ENCODE measurements at places on chromosomes 7 and 10.

GRCh38 chr7:116621649-116622048 lies 50.3 kb upstream of the MET start:
- no peak for DNase-seq

DNA sequence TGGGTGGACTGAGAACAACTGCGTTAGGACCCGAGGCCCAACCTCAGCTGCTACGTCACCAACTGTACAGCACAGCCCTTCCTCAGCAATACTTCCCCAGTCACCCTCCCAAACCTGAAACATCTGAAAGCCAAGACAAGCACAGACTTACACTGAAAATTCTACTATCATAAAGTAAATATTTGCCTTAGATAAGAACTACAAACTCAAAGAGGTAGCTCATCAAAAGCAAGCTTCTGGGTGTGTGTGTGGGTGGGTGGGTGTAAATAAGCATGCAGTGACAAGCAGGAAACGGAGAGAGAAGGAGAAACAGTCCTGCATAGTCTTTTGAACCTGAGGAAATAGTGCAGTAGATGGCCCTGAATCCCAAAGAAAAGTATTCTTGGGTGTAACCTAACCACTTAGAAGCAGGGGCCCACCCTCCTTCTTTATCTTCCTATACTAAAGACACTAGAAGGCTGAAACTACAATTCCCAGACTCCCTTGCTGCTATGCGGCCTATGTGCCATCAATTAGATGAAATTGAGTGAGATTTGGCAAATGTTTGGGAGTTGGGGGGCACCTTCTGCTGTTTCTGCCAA lies 18.7 kb downstream of the SLC25A13 start:
- no peak for DNase-seq

DNA sequence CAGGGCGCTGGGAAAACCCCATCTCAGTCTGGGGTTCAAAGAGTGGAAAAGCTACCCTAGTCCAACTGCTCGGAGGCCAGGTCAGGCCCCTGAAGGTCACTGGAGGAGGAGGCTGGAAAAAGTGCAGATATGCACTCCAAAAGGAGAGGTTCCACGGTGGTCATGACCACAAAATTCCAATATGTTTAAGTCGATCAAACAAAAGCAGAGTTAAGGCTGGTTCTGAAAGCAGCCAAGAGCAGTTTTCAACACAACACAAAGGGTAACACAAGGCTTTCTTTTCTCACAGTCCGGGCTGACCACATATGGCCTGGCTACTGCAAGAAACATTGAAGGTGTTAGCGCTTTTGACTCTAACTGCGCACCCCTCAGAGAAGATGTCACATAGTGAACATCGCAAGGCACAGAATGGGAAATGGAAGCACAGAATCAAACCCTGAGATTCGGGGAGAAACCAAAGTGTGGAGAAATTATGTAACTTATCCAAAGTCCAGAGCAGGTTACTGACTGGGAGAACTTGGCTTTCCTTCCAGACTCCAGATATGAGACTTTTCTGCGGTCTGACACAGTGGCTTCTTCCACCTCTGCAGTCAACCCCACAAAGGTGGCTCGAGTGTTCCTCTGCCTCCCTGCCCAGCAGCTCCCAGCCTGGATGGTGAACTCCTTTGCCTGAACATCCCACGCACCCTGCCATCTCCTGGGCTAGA lies 1.3 kb upstream of the GRB10 start:
- no peak for DNase-seq

- no peak for DNase-seq
Measured at GRCh38 chr10:45023426-45023825, 22.7 kb downstream of the ZNF22 start.

DNA sequence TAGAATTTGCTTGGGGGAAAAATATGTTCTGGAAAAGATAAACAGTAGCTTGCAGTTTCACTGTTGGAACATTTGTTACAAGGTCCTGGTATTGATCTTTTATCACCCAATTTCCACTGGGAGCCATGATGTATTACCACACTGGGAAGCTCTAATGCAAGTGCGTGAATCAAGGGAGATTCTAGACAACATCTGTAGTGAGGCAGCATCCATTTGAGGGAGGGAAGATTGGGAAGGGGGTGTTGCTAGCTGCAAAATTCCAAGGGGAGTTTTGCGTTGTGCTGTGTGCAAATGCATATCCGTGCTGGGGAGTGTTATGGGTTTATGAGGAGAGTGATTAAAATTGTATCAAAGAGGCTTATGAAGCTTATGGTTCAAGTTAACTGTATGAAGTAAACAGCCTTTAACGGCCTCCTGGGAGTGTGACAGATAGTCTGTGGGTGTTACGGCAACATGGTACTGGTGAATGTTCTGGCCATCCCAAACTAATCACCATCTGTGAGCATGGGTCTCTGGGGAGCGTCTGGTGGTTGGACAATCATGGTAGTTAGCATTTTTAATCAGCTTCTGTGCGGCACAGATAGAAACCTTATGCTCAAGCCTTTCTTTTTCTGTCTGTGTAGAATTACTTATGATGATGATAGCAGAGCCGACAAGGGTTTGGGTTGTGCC lies 601.9 kb upstream of the GALNT17 start:
- DNase-seq: no peak

GRCh38 chr7:1852517-1853430 lies 182.7 kb downstream of the ELFN1 start:
- DNase-seq: no peak

GRCh38 chr7:8739837-8740236 lies 306.4 kb downstream of the NXPH1 start:
- no peak for DNase-seq

DNA sequence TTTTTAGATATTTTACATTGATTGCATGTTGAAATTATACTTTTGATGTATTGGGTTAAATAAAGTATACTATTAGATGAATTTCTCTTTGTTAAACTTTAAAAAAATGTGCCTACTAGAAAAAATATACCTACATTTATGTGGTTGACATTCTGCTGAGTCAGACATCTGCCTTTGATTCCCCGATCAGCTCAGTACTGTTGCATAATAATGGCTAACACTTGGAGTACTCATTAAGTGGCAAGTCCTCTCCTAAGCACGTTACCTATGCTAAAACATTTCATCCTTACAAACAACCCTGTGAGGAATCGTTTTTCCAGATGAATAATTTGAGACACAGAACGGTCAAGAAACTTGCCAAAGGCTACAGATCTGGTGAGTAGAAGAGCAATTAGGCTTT lies 14.0 kb upstream of the SEM1 start:
- DNase-seq: no peak

- DNase-seq: no peak
Measured at GRCh38 chr7:80335511-80336231, 176.2 kb downstream of the GNAT3 start.
